ENCODE measurements at places on chromosomes 7 and 10.

- DNase-seq = no peak
Measured at GRCh38 chr10:15464381-15464780, 93.3 kb upstream of the FAM171A1 start.

DNA sequence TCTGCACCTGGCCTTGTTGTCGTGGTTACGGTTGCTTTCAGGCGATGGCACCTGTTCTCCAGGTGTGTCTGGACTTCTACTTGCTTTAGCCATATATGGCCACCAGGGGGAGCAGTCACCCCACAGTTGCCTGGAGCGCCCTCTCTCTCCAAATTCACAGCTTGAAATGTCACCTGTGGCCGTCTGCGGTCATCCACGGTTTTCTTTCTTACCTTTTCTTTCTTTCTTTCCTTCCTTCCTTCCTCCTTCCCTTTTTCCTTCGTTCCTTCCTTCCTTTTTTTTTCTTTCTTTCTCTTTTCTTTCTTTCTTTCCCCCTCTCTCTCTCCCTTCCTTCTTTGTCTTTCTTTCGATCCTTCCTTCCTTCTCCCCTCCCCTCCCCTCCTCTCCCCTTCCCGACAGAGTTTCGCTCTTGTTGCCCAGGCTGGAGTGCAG lies 150.5 kb upstream of the VKORC1L1 start:
- peak; percentile 80 for DNase-seq

DNA sequence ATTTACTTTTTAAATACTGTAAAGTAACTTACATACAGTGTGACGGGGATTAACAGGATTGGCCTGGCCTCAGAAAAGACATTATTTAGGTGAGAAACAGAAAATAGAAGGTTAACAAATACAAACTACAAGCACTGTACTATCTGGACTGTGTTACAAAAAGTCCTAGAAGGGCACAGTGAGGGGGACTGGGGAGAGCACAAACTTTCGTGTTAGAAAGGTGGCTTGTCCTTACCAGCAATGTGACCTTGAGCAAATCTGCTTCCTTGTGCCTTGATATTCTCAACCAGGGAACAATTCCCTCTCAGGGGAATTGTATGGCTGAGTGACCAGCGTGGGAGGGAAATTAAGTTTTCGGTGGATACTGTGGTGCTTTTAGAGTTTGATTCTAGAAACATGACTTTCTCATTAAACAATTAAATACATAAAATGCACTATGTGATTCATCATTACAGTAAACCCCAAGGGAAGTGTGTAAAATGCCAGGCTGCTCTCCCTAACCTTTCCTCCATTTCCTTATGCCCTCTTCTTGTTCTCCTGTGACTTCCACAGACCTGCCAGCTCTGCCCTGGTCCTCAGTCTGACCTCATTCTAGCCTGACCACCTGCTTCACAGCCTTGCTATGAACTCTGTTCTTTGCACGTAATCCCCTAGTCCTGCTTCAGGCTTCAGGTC lies 57.7 kb downstream of the OSBPL3 start:
- DNase-seq = no peak

- peak; percentile 59 for DNase-seq
Measured at GRCh38 chr7:156082048-156083040, 270.1 kb upstream of the SHH start.

GRCh38 chr10:36534471-36535002 lies 590.9 kb upstream of the ANKRD30A start:
- peak; percentile 89 for DNase-seq

- DNase-seq = no peak
Measured at GRCh38 chr10:5344746-5345145, 20.0 kb upstream of the UCN3 start.

Measured in spleen (tissue), 13 donors.